Colonic mucosa (tissue), 4 donors: ENCODE measurements at places on chromosomes 11 and 22. TPM values are rescaled to one million over a fixed set of nuclear protein-coding genes. Genes with fewer than 3 reads are reported as not detected.

The HTR3A gene
- not detected for total RNA-seq

The OR52A5 gene
- total RNA-seq: not detected

GRCh38 chr11:111672949-111673348 is 70.7 kb downstream of the SIK2 start:
- no peak for DNase-seq

DNA sequence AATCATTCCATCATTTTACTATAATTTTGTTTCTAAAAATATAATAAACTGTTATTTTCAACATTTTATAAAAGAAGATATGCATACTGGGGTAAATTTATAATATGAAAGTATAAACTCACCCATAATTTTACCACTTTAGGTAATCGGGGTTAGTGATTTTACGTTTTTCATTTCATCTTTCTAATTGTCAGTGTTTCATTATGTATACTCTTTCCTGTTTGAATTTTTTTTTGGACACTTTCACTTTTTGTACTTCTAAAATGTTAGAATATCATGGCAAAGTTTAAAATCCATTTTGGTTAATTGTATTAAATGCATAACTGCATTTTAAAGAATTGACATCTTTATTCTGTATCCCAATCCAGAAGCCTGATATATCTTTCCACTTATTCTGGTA is 115.8 kb downstream of the METTL15 start:
- DNase-seq: no peak

The MS4A6A gene
- total RNA-seq: 10.5 TPM

The SLC35E4 gene
- 7.0 TPM for total RNA-seq

The TRIM49D1 gene
- total RNA-seq: not detected

DNA sequence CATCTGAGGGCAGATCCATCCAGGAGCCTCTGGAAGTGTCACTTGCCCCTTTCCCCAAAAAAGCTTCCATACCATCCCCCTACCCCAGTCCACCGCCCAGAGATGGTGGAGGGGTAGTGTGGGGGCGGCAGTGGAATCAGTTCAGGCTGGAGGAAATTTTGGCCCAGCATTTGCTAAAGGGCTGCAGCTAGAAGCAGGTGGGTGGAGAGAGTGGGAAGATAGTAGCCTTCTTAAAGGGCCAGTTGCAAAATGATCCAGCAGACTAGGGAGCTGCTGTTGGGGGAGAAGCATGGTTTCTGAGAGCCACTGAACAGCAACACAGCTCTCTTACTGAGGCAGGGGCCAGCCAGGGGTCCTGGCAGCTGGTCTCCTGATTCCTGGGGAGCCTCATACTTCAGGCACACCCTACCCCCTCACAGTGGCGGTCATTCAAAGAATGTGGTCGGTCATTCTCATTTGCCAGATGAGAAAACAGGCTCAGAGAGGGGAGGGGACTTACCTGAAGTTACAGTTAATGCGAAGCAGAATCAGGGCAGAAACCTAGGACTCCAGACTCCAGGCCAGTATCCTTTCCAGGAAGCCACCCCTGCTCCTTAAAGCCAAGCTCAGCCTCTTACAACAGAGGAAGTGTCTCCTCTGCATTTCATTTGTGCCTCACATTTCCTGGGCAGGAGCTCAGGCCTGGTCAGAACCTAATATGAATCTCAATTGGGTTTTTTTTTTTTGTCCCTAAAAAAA is 5.4 kb downstream of the SEC14L2 start:
- no peak for DNase-seq

- DNase-seq: no peak
Observed at GRCh38 chr11:27545946-27546345, 39.4 kb upstream of the LIN7C start.
